ENCODE measurements at places on chromosomes 5 and 9.

- DNase-seq, result no peak
These were observed 23.7 kb downstream of the CCDC171 start for GRCh38 chr9:15576350-15577050.

DNA sequence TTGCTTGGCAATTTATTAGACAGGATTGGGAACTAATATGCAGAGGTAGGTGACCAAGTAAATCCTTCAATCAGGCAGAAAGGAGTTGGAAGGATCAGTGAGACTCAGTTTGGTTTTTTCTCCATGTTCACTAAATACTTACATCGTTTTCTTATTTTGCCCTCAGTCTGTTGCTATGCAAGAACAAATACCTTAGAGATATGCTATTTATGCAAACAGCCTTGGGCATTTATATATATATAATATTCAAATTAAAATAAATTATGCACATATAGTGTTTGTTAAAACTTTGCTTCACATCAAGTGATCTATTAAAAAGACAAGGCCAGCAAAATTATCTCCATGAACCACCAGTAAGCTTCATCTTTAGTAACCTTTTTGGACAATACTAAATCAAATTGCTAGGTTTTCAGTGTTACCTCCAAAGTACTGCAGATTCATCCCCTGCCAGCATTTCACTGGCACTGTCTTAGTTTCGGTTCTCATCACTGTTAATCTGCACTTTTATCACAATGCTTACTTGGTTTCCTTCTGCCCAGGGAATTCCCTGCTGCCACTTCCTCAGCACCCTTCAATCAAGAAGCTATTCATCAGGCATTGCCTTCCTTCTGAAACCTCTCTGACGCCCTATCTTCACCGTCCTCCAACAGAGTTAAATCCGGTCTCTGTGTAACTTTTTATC, 26.0 kb upstream of the LIFR start:
- no peak for DNase-seq

DNA sequence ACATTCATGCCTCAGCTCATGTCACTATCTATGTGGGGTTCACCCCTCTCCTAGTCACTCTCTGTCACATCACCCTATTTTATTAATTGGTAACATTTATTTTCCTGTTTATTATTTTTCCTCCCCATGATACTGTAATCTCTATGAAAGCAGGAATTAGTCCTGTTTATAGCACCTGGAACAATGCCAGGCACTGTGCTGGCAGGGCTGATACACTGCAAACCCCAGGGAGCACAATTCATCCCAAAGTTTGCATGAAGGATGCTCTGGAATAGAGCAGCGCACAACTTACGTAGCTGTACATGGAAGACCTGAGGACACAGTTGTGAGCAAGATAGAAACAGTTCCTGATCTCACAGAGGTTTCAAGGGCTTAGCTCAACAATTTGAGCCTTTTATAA, 103.2 kb downstream of the NSG2 start:
- no peak for DNase-seq

DNA sequence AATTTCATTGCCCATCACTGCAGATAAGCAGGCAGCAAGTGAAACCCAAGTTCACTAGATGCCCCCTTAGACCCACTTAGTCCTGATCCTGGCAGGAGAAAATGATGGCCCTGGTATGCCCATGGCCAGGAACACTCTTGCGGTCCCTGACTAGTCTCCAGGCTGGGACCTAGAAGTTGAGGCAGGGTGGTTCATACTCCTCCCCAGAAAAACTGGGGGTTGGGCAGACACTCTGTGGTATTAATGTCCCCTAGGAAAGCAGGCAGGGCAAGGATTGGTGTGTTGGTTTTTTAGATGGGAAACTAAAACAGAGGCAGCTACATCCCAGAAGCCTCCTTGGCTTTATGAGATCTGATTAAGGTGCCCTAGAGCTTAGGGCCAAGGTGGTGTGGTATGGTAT, 13.1 kb downstream of the LHX6 start:
- no peak for DNase-seq

DNA sequence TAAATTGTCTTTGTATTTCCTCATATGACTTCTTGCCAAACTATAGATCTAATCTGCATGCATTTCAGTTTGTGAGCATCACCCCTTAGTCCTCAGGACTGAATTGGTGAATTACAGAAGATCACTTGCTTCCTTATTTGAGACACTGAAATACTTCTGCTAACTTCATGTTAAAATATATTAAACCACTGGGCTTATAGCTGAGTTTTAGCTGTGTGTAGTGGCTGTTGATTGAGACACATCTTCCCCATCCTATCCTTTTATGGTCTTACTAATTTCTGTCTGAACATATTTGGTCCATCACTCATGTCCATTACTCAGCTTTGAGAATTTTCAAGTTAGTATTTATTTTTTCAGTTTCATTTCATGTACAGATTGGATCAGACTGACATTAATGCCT, 295.9 kb downstream of the PSAT1 start:
- DNase-seq, result no peak

DNA sequence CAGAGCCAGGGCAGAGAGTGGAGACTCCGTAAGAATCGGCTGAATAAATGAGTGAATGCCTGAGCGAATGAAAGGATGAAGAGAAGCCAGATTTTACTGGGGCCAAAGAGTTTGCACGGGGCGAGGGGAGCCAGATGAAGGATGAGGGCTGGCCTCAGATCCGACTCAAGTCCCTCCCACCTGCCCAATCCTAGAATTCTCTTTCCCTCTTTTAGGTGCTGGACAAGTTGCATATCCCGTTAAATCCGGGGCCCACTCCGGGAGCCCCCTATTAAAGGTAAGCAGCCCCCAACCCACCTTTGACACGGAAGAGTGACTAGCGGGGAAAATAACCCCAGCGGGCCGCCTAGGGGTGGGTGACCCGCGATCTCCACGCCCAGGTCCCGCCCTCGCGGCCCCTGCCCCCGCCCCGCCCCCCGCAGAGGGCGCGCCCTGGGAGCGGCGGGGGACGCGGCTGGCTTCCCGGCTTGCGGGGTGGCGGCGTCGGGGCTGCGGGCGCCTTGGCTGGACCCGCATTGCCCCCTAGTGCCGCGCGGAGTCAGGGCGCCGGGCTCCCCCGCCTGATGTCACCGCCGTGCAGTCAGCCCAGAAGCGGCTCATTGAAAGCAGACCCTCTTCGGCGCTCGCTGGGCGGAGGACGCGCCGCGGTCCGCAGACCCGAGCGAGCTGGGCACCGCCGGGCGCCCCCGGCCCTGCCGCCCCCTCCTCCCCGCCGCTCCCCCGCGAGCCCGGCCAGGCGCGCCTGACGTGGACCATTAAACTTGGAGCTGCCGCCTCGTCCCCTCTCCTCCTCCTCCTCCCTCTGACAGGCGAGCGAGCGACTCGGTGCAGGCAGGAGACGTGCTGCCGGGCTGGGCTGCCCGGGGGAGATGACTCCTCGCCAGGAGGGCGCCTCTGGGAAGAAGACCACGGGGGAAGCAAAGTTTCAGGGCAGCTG, at the start of gene ADRA1B:
ADRA1B (plus strand) TSS at position 579 of the 937 bp plus-strand sequence. CDS start 424 bp downstream, outside the sequence.
- peak; percentile 39 for DNase-seq

All from NCI-H1105 (cell line).